ENCODE measurements at places on chromosomes 6 and 20. TPM values are rescaled to one million over a fixed set of nuclear protein-coding genes. Genes with fewer than 3 reads are reported as not detected.

OTOR gene
- total RNA-seq: not detected

SRMS gene
- total RNA-seq: not detected

STXBP5 gene
- 11.4 TPM for total RNA-seq

CAP2 gene
- not detected for total RNA-seq

DNA sequence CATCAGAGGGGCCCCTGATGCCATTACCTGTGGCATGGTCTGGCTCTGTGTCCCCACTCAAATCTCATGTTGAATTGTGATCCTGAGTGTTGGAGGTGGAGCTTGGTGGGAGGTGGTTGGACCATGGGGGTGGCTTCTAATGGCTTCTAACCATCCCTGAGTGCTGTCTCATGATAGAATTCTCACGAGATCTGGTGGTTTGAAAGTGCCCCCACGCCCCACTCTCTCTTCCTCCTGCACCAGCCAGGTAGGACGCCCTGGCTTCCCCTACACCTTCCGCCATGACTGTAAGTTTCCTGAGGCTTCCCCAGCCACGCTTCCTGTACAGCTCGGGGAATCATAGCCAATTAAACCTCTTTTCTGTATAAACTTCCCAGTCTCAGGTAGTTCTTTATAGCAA is 14.9 kb downstream of the BHLHE23 start:
- DNase-seq: no peak

- DNase-seq: no peak
These were observed 19.0 kb downstream of the RRBP1 start for GRCh38 chr20:17663040-17663399.

DNA sequence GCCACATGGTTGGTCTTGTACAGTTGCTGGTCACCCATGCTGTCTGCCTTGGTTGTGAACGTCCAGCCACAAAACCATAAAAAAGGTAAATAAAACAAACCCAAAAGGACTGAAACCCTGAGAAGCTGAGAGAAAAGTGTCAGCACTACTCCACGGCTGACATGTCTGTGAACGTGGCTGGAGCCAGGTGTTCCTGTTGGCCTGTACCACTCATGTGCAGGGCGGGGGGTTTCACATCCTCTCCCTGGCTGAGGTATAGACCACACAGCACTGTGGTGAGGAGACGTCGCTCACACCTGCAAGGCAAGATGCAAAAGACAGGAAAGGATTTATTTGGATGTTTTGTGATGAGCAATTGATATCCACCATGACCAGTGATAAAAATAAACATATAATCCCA is 51.9 kb upstream of the MRPS10 start:
- peak; percentile 76 for DNase-seq

DNA sequence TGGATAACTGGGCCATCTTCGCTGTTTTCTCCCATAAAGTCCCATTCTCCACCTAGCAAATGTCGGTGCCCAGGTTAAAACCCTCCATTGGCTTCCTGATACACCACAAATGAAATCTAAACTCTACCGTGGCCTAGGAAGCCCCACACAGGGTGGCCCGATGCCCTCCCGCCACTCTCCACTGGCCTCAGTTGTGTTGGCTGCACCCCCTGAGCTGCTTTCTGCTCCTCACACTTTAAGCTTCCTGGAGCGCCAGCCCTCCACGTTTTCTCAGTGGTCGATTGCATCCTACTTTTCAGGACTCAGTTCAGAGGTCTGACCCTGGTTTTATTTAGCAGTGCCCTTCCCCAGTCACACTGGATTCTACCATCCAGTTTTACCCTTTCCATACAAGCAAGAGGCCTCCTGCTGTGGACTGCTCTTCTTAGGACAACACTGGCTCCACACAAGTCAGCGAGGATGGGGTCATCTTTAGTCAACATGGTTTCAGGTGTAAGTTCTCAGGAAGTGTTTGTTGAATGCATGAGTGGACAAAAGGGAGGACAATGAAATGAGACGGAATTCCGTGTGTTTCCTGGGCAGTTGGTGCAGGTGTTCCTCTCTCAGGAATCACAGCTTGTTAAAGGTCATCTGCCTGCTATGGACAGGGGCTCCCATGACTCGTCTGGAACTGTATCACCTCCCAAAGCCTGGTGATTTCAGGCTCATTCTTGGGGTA is 124.1 kb downstream of the SULF2 start:
- no peak for DNase-seq

- no peak for DNase-seq
These were observed 304.2 kb downstream of the TFAP2C start for GRCh38 chr20:56933331-56933698.

DNA sequence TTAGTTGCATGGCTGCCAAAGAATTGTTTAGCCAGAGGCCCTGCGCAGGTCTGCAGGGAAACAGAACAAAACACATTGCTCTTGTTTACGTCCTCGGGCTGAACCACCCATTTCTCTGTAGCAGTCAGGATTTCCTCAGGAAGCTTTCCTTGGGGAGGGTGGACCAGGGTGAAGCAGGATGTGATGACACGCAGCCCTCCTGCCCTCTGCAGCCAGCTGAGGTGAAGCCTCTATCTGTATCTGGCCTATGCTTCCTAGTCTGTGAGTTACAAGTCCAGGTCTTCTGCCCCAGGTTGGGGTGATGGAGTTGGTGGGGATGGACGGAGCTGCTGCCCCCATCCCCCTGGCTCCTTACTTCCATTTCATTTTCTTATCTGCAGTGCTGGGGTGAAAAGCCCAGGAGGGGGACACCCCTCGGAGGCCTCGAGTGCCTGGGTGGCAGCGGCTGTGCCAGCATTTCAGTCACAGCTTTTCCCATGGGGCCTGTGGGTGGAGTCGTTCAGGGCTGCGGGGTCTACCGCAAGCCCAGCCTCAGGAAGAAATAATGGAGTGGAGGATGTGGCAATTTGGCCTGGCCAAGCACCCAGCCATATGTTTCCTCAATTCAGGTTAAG is 24.9 kb downstream of the SASH1 start:
- no peak for DNase-seq

GRCh38 chr6:5950361-5950785 is 56.4 kb downstream of the NRN1 start:
- peak; percentile 57 for DNase-seq

Data from activated CD8-positive, alpha-beta T cell treated with anti-CD3 and anti-CD28 coated beads for 36 hours (primary cell).